ENCODE measurements at places on chromosomes 5 and 9. TPM values are rescaled to one million over a fixed set of nuclear protein-coding genes. Genes with fewer than 3 reads are reported as not detected.

GRCh38 chr5:149728303-149728702 is 1.8 kb upstream of the PPARGC1B start:
- no peak for DNase-seq

- peak; percentile 91 for DNase-seq
Observed at GRCh38 chr5:53381-54174, 38.4 kb upstream of the PLEKHG4B start.

GRCh38 chr5:82334856-82335255 is 56.7 kb upstream of the RPS23 start:
- DNase-seq = no peak

- DNase-seq = no peak
Observed at GRCh38 chr5:135662683-135663082, 83.9 kb upstream of the CXCL14 start.

The PTPN3 gene
- 2.2 TPM for total RNA-seq

The MYMK gene
- not detected for total RNA-seq
